ENCODE measurements at places on chromosomes 7 and 10.

GRCh38 chr10:61793760-61794703 lies 107.5 kb upstream of the ARID5B start:
- no peak for DNase-seq

DNA sequence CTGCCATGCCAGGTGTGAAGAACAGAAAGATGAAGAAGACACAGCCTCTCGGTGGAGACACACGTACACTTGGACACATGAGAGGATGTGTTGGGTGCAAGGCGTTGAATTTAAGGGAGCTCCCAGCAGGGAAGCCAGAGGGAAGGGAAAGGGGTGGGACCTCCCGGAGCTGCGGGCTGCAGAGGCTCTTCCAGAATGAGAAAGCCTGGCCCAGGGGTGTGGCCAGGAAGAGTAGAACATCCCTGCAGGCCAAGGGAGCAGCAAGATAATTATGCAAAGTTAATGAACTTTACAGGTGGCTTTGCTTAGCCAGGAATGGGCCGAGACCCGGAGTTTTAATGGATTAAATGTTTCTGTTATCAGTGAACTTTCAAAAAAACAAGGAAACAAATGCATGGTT lies 270.3 kb downstream of the KLF6 start:
- no peak for DNase-seq

GRCh38 chr10:95466436-95466835 lies 94.7 kb downstream of the SORBS1 start:
- no peak for DNase-seq

DNA sequence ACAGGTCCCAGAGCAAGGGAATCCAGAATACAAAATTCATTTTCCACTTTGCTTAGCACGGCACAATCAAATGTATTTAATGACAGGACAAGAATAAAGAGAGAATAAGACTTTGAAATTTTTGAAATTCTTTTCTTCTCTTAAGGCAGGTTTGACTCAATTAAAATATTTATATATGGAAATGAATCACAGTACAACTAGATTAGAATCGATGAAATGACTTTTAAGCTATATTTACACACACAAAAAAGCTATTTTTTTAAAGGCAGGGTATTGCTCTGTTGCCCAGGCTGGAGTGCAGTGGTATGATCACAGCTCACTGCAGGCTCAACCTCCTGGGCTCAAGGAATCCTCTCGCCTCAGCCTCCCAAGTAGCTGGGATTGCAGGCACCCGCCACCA lies 265.4 kb upstream of the SLC26A5 start:
- DNase-seq, result no peak

DNA sequence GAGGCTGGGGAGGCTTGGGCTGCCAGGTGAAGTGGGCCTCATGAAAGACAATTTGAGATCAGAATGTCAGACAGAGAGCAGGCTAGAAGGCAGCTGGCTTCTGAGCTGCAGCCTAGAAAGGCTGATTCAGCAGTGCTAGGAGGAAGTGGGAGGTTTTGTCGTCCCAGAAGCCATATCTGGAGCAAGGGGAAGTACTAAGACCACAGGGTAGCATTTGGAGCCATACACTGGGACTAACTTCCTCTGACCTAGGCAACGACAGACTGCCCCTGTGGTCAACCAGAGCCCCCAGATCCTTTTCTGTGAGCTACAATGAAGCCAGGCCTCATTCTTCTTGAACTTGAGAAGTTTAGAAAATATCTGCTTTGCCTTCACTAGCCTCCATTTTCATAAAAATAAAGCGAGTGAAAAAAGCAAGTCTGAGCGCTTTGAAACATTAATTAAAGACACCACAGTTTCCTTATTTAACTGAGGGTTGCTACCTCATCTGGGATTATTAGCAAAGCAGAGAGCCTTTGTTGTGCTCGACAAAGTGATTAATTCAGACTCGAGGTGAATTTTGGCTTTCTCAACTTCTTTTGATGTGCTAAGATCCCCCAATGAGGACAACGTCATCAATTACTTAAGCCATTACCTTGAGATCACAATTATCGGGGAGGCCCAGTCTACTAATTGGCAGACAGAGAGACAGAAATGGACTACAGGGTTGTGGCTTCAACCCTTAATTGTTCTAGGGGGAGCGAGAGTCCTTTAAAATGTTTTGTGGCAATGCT lies 26.6 kb downstream of the TBXAS1 start:
- DNase-seq, result no peak

GRCh38 chr7:38545977-38546376 lies 85.2 kb downstream of the AMPH start:
- no peak for DNase-seq

DNA sequence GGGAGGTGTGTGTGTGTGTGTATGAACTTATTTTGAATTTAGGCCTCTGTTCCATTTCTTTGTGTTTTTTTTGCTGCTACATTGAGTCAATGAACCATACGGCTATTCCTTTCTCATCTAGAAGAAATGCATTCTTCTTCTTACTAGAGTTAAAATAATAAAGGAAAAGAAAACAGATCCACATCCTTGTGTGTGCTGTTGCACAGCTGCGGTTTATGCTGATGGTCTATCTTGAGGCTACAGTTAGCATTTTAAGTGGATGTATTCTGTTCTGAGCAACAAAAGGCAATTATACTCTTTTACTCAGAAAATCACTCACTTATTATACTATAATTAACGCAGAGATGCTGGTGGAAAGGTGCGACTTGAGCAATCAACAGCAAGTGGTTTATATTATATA lies 615.0 kb upstream of the MBL2 start:
- DNase-seq, result no peak

DNA sequence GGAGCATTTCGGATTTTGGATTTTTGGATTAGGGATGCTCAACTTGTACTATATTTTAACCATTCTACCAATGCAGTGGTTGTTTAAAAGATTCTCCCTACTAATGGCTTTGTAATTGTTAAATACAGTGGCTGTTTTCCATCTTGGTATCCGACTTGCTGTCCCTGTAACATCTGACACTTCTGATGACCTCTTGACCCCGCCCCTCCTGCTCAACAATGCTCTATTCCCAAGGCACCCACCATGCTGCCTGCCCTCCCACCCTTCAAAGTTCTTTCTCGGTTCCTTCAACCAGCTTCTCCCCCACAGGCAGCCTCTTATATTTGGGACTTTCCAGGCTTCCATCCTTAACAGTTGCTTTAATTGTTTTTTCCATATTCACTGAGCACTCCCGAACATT lies 2.0 kb downstream of the PRTFDC1 start:
- no peak for DNase-seq

DNA sequence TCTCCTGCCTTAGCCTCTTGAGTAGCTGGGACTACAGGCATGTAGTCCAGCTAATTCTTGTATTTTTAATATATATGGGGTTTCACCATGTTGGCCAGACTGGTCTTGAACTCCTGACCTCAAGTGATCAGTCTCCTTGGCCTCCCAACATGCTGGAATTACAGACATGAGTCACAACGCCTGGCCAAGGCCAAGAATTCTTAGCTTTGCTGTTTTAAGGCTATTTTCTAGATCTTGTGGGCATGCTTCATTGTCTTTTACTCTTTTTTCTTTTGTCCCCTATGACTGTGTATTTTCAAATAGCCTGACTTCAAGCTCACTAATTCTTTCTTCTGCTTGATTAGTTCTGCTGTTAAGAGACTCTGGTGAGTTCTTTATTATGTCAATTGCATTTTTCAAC lies 56.4 kb upstream of the TAS2R16 start:
- no peak for DNase-seq

- peak; percentile 68 for DNase-seq
These were observed 911 bp upstream of the HNRNPH3 start for GRCh38 chr10:68330852-68331454.

DNA sequence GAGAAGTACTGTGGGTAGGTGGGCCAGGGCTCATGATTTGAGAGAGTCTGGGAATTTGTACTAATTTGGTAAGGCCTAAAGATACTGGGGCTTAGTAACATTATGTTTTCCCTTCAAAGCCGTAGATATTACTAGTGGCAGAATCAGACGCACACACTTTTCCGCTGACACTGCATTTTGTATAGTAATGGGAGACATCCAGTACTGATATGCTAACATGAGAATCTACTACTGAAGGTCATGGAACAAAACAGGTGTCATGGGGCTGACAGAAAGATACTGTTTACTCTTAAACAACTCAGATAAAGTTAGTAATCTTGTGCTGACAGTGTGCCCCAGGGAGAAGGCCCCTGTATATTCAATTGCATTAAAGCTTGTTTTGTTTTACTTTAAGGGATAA lies 11.1 kb upstream of the GIMAP7 start:
- no peak for DNase-seq

DNA sequence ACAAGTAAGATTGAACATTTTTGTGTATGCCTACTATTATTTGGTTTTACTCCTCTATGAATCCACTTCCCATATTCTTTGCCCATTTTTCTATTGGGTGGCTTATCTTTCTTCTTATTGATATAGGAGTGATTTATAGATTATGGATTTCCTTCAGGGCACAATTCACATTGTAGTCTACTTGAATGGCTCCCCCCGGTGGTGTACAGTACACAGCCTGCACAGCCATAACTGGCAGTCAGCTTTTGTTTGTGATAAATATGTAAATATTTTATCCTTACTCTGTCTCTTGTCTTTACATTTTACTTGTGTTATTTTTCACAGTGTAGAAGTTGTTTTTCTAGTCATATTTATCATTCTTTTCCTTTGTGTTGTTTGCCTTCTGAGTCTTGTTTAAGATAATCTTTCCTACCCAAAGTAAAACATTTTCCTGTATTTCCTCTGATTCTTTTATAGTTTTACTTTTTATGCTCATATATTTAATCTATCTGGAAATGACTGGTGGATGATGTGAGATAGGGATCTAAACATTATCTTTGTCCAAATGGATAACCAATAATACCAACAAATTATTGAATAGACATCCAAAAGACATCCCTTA lies 23.9 kb upstream of the CALD1 start:
- peak; percentile 28 for DNase-seq

GRCh38 chr7:32942415-32943251 lies 14.6 kb upstream of the FKBP9 start:
- DNase-seq, result peak; percentile 86

GRCh38 chr7:131098527-131098926 lies 229.1 kb upstream of the MKLN1 start:
- DNase-seq, result no peak

DNA sequence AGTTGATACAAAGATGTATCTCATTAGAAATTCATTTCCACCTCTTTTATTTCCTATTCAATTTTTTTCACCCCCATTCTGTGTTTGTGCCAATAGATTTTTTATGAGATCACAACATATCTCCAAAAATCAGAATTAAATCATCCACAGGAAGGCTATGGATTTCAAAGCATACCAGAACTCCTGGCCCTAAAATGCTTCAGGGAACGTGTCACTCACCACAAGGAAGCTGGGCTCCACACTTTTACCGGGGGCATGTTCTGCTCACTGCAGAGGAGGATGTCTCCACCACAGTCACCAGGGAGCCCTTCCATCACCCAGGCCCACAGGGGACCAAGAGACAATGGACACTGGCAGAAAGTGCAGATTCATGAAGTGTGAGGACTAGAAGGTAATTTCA lies 456.8 kb downstream of the KCNMA1 start:
- no peak for DNase-seq

GRCh38 chr7:120184866-120185265 lies 88.1 kb upstream of the KCND2 start:
- DNase-seq, result no peak

- DNase-seq, result no peak
These were observed 65.7 kb downstream of the GBF1 start for GRCh38 chr10:102311025-102311420.

- DNase-seq, result peak; percentile 14
These were observed 10.9 kb downstream of the SEC31B start for GRCh38 chr10:100508691-100509150.

DNA sequence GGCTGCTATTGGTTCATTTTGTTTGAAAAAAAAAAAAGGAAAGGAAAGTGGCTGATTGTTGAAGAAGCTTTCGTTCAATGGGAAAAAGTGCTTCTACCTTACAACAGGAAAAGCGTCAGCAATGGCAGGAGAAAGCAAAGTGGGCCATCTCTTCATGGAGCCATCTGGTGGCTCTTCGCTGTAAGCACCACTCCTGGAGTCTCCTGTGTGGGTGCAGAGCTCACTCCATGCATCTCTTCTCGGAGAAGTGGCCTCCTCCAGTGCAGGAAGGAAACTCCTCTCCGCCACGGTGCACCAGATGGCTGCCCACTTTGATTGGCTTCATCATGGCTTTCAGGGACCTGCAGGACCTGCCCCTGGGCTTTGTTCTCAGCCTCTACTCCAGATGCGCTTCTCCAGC lies 250.9 kb downstream of the PTEN start:
- peak; percentile 46 for DNase-seq

GRCh38 chr10:110756876-110757275 lies 112.7 kb downstream of the RBM20 start:
- DNase-seq, result no peak

GRCh38 chr10:43225787-43226153 lies 41.1 kb downstream of the RASGEF1A start:
- peak; percentile 89 for DNase-seq

DNA sequence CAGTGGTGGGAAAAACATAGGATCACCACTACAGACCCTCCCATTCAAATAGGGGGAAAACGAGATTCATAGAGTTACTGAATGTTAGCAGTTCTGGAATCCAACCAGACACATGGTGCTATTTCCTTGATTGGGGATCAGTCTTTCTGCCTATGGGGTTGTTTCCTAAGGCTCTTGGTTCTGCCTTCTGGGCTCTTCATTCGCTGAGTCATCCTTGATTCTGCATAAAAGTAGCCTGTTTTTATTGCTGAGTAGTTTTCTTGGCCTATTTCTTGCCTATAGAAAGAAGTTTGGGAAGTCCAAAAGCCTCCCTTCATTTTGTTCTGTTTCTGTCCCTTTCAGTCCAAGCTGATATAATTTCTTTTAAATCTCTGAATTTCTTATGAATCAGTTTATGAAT lies 99.3 kb upstream of the OIT3 start:
- DNase-seq, result no peak

DNA sequence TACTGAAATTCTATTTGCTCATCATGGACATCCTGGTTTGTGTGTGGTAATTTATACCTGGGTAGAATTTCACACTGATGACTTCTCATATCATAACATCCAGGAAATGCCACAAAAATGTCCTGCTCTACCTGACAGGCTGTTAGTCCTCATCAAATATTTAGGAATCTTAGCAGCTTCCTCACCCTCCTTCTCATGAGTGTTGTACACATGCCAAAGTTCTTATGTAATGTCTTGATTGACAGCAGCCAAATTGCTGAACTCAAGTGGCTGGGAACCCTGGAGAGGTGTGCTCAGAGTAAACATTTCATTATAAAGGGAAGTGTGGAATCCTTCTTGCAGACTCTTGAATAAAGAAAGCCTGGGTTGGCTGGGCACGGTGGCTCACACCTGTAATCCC lies 8.9 kb downstream of the EEPD1 start:
- DNase-seq, result no peak

- DNase-seq, result no peak
These were observed 14.1 kb upstream of the LAMB1 start for GRCh38 chr7:108016841-108017775.

All from adrenal gland (tissue), 19 donors.